ENCODE measurements at places on chromosomes 11 and 22.

GRCh38 chr22:43310311-43310710, 32.9 kb downstream of the SCUBE1 start:
- DNase-seq, result no peak

DNA sequence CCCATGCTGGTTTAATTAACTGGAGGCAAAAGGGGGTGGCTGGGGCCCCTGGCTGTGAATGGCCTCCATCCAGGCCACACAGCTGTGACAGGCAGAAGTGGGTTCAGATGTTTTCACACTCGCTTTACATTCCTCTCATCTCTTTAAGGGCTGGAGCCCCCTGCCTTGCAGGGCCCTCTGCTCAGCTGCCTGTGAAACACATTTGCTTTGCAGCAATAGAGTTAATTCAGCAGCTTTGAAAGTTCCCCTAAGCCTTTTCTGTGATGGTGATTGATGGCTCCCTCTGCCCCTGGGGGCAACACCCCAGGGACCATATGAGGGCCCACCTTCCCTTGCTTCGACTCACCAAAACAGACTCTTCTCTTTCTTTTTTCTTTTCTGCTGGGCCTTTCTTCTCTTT, 139.3 kb downstream of the FEZ1 start:
- no peak for DNase-seq

GRCh38 chr11:104772806-104773241, 125.4 kb downstream of the CASP12 start:
- DNase-seq, result no peak

GRCh38 chr11:69157156-69157821, 1.6 kb downstream of the SMIM38 start:
- no peak for DNase-seq

DNA sequence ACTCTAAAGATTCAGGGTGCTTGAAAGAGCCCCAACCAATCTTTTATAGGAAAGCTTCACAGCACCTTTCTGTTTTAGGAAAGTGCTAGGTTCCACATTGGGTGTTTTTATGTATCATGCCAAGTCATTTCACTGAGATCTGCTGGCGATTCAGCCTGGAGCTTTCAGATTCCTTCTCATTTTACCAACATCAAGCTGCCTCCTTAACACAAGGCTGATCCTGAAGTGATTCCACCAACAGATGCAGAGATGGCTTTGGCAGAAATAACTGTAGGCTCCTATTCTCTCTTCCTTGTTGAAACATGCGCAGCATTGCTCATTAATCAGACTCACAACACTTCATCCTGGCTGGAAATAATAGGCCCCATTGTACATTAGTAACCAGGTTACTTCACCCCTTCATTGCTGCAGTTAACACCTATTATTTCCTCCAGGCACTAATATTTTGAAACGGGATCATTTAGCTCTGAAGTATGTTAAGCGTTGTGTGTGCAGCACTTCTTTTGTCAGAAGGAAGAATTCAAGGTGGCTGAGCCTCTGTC, 89.0 kb downstream of the OPCML start:
- DNase-seq, result no peak

DNA sequence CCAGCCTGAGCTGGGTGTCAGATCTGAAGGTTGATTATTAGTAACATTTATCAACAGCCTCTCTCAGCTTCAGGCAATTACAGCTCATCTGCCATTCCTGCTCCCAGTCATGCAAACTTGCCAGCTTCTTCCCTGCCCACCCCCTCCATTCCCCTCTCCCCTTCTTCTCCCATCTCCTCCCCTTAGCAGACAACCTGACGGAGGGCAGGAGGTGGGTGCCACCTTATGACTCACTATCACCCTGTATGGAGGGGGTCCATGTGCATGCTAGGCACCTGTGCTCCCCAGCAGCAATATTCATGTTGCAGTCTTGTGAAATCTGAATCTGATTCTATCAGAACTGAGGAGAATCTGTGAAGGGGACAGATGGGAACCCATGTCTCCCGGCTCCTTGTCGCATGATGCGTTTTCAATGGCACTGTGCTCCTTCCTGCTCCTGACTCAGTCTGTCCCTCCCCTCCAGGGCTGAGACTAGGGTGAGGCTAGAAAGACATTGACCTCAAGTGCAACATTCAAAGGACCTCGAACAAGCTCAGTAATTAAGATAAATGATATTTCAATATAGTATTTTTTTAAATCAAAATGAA, 46.3 kb upstream of the TUB start:
- peak; percentile 56 for DNase-seq

DNA sequence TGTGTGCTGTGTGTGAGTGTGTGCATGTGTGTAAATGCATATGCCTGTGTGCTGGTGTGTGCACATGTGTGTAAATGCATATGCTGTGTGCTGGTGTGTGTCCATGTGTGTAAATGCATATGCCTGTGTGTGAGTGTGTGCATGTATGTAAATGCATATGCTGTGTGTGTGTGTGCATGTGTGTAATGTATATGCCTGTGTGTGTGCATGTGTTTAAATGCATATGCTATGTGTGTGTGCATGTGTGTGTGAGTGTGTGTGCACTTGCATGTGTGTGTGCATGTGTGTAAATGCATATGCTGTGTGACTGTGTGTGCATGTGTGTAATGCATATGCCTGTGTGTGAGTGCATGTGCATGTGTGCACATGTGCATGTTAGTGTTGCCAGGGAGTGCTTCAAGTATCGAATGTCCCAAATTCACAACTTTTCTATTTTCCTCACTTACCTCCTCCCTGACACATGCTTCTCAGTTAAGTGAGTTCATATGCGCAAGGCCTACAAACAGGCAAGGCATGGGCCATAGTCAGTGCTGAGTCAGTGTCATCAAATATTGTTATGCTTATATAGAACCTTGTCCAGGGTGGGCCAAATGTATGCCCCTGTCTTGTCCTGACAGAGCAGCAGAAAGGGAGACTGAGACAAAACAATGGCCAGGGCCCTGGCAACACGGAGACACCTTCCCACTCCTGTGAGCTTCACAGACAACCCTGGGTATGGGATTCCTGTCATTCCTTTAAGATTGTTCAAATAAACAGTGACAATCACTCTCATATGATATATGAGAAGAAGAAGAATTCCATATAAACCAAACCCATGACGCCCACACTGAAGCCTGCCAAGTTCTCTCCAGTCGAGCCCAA, 38.6 kb downstream of the GGTLC2 start:
- no peak for DNase-seq

DNA sequence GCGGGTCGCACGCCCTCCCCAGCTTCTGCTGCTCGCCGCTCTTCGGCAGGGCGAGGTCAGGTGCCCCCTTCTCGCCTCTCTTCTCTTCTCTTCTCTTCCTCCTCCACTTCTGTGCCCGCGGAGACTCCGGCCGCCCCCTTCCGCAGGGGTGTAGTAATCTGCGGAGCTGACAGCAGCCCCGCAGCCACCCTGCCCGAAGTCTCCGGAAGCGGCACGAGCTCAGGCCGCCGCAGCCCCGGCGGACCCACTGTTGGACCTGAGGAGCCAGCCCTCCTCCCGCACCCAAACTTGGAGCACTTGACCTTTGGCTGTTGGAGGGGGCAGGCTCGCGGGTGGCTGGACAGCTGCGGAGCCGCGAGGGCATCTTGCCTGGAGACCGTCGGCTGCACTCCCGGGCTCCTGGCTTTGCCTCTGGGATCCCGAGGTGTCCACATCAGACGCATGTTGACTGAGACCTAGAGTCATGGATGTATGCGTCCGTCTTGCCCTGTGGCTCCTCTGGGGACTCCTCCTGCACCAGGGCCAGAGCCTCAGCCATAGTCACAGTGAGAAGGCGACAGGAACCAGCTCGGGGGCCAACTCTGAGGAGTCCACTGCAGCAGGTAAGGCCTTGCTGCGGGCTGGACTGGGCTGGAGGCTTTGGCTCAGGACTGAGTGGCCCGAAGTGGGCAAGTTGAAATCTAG, 486 bp downstream of the STIM1 start:
- DNase-seq, result peak; percentile 67

GRCh38 chr11:10455637-10456487, 798 bp downstream of the AMPD3 start:
- no peak for DNase-seq

GRCh38 chr22:26435327-26436093, 6.5 kb downstream of the ASPHD2 start:
- no peak for DNase-seq

DNA sequence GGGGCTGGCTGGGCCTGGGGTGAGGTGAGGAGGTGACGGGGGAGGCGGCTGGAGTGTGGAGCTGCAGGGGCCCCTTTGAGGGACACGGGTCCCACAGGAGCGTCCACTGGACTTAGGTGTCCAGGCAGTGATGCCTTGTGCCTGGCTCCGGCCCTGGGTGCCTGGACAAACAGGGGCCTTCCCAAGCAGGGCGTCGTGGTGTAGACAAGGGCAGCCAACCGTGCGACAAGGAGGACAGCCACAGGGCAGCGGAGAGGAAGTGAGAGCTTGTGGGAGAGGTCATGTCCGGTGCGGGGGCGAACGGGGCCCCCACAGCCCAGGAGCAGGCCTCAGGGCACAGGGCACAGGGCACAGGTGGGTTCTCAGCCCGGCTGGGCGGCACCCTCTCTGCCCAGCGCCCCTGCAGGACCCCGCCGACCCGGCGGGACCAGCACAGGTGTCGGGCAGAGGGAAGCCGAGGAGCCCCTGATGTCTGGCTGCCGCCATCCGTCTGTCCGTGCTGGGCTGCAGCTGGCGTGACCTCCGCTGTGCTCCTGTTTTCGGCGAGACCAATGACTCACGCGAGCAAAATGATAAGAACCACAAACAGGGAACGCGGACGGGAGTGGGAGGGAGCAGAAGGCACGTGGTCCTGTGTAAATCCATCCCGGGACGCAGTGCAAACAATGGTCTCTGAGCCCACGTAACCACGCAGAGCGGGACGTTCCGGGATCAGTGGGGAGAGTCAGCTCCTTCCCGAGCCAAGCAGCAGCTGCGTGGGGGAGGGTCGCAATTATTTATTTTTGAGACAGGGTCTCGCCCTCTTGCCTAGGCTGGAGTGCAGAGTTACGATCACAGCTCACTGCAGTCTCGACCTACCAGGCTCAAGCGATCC, 49.1 kb upstream of the A4GALT start:
- DNase-seq, result peak; percentile 90

GRCh38 chr22:48376936-48377712, 1450.5 kb downstream of the BRD1 start:
- no peak for DNase-seq

DNA sequence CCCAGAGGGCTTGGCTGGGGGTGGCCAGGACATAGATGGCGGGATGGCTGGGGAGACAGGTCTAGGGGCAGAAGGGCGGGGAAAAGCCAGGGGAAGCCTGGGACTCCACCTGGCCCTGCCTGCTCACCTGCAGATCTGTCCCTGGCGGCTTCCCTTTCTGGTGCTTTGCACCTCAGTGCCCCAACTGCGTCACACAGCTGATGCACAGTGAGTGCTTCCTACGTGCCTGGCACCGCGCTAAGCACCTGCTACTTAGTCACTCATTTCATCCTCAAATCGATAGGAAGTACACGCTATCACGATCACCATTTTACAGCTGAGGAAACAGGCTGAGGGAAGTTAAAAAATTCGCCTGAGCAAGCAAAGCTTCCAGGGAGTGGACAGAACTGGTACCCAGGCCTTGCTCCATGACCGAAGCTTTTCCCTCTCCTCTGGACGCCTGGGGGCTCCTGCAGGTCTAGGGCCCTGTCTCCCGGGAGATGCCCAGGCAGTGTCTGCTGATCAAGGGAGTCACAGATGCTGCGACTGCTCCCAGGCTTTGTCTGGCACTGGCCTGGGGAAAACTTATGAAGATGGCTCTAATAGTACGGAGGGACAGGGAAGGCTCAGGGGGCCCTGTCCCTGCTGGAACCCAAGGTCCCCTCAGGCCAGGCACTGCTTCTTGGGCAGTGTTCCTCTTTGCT, 63.0 kb upstream of the TTLL12 start:
- no peak for DNase-seq

DNA sequence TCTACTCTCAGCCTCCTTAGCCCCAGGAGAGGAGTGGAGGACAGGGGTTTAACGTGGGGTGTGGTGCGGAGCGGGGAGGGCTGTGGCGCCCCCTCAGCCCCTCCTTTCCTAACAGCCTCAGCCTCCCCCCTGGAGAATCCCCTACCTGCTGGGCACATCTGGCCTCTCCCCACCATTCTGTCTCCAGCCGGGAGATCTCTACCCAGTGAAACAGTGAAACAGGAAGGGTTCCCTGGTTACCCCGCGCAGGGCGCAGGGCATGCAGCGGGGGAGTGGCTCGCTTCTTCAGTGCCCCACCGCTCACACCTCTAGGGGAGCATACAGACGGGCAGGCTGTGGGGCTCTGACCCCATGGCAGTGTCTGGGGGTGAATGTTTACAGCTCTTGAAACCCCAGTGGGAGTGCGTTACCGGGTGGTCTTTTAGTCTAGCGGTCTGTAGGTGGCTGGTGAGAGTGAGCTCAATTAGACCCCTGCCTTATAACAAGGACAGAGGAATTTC, 54.7 kb upstream of the CCDC188 start:
- no peak for DNase-seq

GRCh38 chr11:121460941-121461514, 8.3 kb upstream of the SORL1-AS1 start:
- DNase-seq, result no peak

DNA sequence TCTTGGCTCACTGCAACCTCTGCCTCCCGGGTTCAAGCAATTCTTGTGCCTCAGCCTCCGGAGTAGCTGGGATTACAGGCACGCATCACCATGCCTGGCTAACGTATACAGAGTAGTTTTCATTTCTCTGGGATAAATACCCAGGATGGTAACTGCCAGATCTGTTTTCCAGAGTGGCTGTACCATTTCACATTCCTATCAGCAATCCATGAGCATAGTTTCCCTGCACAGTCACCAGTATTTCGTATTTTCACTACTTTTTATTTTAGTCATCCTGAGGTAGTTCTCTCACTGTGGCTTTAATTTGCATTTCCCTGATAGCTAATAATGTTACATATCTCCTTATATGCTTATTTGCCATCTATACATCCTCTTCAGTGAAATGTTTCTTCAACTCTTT, 11.0 kb upstream of the SCARF2 start:
- DNase-seq, result no peak

DNA sequence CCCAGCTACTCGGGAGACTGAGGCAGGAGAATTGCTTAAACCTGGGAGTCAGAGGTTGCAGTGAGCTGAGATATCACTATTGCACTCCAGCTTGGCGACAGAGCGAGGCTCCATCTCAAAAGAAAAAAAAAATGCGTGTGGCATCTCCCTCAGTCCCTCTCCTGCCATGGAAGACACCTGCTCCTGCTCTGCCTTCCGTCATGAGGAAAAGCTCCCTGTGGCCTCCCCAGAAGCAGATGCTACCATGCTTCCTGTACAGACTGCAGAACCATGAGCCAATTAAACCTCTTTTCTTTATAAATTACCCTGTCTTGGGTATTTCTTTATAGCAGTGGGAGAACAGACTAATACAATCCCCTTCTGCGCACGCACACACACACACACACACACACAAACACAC, 249.4 kb downstream of the MN1 start:
- DNase-seq, result no peak

GRCh38 chr11:4118107-4118506, 23.5 kb downstream of the RRM1 start:
- DNase-seq, result no peak

GRCh38 chr11:40354121-40354520, 1105.3 kb downstream of the LRRC4C start:
- no peak for DNase-seq

DNA sequence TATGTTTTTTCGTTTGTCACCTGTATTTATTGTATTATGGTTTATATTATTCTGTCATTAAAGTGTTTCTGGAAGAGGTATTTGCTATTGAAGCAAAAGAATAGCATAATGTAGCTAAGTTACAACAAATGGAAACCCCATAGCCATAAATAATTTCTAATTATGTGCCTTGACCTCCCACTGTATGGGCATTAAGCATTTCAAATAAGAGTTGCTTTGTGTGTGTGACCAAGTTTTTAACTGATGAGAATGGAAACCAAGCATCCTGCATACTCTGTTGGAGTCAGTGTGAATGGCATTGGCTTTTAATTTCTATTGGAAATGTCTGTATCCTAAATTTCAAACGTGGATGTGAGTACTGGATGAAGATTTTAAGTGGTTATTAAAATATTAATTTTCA, 61.9 kb upstream of the MYO18B start:
- no peak for DNase-seq
